ENCODE measurements at places on chromosomes 3 and 15. TPM values are rescaled to one million over a fixed set of nuclear protein-coding genes. Genes with fewer than 3 reads are reported as not detected.

ATP2B2 gene
- total RNA-seq: not detected

CD200 gene
- 3.3 TPM for total RNA-seq

HYAL2 gene
- total RNA-seq: 27.0 TPM

FILIP1L gene
- total RNA-seq: 34.3 TPM

LTF gene
- total RNA-seq: not detected
